ENCODE measurements at places on chromosomes 11 and 22.

DNA sequence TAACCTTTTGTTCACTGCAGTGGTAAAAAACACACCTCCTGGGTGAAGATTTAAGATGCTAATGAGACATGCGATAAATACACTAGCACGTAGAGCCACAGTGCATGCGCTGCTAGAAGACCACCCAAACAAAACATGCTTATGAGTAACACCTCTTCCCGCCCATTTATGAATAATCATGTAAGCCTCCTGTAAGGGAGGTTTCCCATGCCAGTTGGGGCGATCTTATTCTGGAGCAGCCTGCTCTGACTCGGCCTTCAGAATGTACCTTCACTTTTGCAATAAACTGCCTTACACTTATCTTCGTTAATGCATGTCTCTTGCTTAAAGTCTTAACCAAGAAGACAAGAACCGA is 18.1 kb upstream of the SCARF2 start:
- DNase-seq = peak; percentile 21

DNA sequence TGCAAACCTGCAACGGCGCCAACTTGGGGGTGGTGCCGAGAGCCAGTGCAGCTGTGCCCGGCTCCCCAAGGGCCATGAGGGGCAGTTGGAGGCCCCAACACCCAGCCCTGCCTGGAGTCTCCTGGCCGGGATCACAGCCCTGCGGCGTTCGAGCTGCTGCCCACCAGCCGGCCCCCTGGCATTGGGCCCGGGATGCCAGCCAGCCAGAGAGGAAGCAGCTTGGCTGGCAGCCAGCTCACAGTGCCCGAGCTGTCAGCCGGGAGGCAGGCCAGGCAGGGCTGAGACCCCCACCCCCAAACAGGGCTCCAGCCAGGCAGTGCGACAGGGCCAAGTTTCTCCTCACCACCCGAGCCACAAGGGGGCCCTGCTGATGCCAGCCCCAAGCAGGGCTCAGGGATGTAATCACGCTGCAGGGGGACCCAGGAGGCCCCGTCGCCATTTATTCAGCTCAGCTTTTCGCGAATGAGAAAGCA is 26.0 kb upstream of the TCF20 start:
- DNase-seq = no peak

DNA sequence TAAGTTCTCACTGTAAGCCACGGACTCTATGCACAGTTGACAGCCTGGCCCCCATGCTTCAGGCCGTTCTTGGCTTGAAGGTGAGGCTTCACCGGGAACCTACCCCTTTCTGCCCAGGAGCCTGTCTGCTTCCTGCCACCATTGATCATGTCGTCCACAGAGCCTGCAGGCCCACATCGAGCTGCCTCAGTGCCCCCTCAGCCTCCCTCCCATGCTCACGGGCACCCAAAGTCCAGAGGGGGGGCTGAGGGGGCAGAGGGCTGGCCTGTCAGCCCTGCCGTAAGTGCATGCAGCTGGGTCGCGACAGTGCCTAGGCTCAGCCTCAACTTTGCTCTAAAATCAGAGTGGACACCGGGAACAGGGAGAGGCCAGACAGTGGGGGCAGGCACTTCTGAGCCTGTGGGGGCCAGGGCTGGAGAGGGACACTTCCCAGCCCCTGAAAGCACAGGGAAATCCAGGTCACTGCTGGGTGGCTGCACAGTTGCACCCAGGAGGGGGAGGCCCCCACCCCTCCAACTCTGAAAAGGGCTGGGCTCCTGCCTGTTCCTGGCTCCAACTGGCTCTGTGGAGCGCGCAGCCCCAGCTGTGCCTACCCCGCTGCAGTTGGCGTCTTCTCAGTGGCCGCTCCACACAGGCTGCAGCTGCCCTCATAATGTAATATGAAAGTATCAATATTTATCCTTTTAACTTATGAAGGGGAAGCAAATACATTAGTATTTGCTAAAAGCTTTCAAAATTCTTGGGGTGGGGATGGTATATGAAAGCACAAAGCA is 598.6 kb downstream of the DLG2 start:
- DNase-seq = no peak

- no peak for DNase-seq
Observed at GRCh38 chr22:47196881-47197772, 434.7 kb downstream of the TBC1D22A start.

- no peak for DNase-seq
Observed at GRCh38 chr22:46364341-46365165, 29.0 kb downstream of the TRMU start.

DNA sequence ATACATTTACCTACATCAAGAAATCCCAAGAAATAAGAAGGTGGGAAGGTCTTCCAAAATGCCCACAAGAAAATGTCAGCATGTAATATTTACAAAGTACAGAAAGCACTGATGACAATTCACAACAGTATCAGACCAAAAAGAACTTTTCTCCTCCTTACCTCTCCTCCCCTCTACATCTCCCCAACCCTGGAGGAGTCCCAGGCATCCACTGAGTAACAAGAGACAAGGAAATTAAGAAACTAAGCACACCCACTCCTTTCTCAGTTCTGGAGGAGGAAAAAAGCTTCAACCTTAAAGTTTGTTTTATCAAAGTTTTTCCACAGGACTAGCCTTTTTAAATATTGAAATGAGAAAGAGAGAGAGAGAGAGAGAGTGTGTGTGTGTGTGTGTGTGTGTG is 2.0 kb upstream of the SERGEF start:
- DNase-seq = no peak

DNA sequence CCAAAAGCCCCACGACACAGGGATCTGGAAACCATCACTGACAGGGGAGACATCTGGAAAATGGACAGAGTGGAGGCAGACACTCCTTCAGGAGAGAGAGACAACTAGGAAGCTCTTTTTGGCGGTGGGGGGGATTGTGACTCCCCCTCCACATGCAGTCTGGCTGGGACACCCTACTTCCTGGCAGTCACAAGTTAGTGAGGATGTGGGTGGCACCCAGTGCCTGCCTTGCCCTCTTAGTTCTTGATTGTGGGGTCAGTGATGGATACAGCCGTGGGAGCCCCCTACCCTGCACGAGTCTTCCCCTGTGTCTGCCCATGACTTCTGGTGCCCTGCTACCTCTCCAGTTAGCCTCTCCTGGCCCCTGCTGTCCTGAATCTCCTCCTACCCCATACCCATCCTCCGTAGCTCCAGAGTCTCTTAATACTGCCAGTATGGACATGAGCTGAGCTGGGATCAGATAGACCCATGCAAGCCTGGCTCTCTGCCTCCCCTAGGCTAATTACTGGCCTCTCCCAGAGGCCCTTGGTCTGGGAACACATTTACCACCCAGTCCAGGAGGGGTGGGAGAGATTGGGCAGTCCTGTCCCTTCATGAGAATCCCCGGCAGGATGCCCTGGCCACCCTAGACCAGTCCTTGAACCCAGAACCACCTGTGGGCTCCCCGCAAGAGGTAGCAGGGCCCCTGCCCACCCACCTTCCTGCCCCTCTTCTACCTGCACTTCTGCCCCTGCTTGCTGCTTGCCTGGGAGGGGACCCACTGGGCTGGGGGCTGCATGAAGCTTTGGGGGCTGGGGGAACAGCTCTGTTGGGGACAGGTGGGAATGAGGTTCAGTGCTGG is 22.8 kb downstream of the RHBDD3 start:
- no peak for DNase-seq

GRCh38 chr11:118882491-118882890 is 1.2 kb upstream of the CXCR5 start:
- DNase-seq = no peak

DNA sequence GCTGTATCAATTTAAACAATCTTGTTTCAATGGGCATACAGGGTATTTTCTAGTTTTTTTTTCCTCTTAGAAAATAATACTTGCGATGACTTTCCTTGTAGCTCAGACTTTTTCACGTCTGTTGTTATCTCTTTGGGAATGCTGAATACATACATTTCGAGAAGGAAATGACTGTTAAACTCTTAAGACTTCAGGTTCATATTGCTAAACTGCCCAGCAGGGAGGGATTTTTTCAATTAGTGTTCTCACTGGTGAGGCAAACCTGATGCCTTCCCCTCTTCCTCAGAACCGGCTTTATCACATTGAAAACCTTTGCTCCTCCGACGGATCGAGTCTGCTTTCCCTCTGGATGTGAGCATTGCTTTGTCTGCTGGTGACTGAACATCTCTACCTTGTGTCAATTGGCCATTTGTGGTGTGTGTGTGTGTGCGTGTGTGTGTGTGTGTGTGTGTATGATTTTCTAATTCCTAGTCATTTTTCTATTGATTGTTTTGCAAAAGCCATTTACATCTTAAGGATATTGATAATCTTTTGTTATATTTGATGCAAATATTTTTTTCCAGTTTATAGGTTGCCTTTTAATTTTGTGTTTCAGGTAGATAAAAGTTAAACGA is 6.6 kb downstream of the NEAT1 start:
- peak; percentile 88 for DNase-seq

- no peak for DNase-seq
Observed at GRCh38 chr11:73797457-73797856, 9.8 kb downstream of the MRPL48 start.

- DNase-seq = no peak
Observed at GRCh38 chr11:101817581-101817980, 97.2 kb upstream of the CEP126 start.

GRCh38 chr22:44049486-44050231 is 25.6 kb downstream of the PARVB start:
- DNase-seq = no peak

- DNase-seq = no peak
Observed at GRCh38 chr22:46428602-46429324, 93.2 kb downstream of the TRMU start.

DNA sequence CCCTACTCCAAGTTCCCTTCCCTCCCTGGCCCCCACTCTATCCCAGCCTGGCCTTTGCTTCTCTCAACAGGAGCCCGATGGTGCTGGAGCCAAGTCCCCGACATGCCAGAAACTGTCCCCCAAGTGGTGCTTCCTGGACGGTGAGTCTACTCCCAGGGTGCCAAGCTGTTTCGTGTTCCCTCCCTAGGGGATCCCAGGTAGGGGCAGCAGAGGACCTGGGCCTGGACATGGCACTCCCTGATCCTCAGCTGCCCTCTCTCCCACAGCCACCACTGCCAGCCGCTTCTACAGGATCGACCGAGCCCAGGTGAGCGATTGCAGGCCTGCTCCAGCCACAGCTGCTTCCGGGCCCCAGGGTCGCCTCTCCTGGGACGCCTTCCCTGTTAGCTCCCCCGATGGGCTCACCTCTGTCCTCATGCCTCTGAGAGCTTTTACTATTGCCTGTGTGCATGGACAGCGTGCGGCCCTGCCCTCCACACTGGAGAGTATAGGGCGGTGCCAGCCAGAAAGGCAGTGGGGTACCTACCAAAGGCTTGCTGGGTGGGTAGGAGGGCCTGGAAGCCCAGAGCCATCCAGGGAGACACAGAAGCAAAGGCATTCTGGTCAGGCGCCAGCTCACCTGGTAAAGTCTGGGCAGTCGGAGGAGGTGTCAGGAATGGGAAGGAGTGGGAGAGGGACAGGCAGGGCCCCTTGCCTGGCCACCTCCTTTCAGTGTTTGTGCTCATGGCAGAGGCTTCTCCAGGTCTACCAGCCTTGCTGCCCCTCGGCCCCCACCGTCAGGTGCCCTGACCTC is 5.0 kb upstream of the MDK start:
- DNase-seq = no peak

DNA sequence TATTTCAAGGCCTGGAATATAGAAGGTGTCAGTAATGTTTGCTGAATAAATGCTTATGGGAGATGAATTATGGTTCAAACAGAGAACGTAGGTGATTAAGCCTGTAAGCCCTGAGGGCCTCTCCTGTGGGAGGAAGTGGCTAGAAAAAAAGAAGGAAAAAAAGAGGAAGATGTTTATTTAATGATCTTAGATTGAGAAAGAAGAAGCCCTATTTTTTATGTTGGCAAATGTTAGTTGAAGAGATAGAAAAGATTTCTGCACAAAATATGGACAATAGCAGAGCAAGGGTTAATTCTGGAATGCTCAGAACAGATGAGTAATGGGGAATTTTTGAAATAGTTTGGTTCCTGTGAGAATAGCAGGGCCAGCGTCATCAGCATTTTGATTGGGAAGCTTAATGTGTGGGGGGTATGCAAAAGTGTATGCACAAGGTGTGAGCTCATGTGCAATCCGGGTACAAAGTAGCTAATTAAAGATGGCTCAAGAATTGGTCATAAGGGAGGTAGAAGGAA is 95.7 kb downstream of the TEAD1 start:
- DNase-seq = peak; percentile 90

GRCh38 chr22:20792966-20793728 is 19.2 kb downstream of the SERPIND1 start:
- no peak for DNase-seq

- no peak for DNase-seq
Observed at GRCh38 chr11:25483915-25484635, 847.9 kb upstream of the ANO3 start.

GRCh38 chr22:16957781-16958180 is 50.2 kb downstream of the GAB4 start:
- DNase-seq = no peak

DNA sequence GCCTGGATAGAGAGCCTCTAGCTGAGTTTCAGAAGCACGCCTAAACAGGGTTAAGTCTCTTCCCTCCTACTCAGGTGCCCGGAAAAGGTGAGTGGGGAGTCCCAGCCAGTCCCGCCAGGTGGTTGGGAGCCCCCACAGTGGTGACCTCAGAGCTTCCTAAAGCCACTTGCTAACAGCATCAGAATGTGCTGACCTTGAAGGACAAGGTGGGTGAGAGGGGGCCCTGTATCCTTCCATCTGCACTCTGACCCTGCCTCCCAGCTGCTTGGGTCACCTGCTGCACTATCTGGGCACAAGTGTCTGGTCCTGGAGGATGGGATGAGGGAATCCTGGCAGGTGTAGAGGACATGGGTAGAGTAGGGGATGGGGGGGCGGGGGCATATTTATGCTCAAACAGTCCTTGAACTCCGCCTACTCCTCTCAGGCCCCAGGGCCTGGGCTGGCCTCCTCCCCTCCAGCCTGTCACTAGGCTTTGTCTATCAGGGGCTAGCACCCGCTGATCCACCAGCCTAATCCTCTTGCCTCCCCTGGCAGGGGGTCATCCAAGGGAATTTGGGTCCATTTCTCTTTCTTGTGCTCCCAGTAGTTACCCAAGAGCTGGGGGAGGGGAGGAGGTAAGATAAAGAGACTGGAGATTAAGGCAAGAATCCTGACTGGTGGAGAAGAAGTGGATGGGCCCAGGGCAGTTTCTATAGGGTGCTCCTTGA is 3.4 kb downstream of the USP2 start:
- no peak for DNase-seq

- peak; percentile 76 for DNase-seq
Observed at GRCh38 chr11:22521226-22521625, 104.4 kb downstream of the FANCF start.

GRCh38 chr22:50250555-50251476 is at the start of gene HDAC10:
HDAC10 (minus strand) TSS chr22:50251265; CDS start chr22:50251032, 233 bp downstream.
- DNase-seq = peak; percentile 75

- peak; percentile 56 for DNase-seq
Observed at GRCh38 chr11:77039491-77040400, 5.5 kb downstream of the B3GNT6 start.

GRCh38 chr11:95680169-95680929 is 109.2 kb downstream of the FAM76B start:
- peak; percentile 87 for DNase-seq

DNA sequence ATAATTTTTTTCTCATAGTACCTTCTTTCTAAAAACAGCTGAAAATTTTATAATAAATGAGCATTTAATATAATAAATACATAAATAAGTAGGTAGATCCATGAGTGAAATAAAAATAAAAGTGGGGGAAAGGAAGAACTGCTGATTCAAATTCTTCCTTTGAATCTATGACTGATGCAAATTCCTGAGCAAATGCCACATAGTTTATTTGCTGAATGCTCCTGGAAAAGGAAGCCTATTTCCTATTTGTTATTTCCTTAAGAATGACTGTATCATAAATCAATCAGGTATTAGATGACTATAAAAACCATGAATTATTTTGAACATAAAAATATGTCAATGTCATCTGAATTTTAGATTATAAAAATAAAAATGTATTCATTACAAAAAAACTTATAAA is 16.6 kb downstream of the BTBD10 start:
- DNase-seq = peak; percentile 68

All from cardiac fibroblast (primary cell).